ENCODE measurements at places on chromosomes 7 and 10.

GRCh38 chr10:79982362-79982800 lies 33.5 kb upstream of the SFTPD start:
- no peak for DNase-seq

DNA sequence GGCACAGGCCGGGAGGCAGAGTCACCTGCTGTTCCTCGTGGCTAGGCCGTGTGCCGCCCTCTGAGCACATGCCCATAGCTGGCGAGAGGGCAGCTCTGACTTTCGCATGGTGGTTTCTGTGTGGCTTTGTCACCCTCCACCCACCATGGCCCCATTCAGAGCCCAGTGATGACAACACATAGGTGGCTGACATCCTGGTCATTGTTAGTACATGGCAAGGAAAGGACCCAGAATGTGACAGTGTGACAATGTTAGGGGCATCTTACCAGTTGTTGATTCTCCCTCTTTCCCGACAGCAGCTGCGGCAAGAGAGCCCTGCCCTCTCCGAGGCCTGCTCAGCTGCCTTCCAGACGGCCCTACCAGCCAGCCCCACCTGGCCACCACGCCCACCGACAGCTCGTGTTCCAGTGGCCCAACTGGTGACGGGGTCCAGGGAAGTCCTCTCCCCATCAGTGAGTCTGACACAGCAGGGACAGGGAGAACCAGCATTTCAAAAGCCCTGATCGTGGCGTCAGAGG lies 52.2 kb downstream of the ZNF467 start:
- no peak for DNase-seq

GRCh38 chr10:12875100-12875499 lies 126.4 kb downstream of the CCDC3 start:
- no peak for DNase-seq

DNA sequence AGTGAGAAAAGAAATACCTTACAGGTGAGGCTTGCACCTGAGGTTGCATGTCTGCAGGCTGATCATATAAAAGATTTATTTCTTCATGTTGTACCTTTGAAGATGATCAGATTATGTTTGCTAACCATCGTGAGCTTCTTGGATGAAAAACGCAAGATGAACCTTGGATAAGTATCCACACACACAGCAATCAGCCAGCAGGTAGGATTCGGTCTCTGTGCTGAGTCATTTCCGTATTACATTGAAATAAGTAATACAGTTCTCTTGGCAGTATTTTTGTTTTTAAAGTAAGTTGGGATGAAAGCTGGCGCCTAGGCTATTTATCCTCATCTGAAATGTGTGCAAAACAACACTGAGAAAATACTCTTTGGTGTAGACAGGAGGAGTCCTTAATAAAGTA lies 109.0 kb upstream of the PRKCQ start:
- no peak for DNase-seq

- DNase-seq, result no peak
Measured at GRCh38 chr7:48097521-48098231, 8.6 kb downstream of the UPP1 start.

DNA sequence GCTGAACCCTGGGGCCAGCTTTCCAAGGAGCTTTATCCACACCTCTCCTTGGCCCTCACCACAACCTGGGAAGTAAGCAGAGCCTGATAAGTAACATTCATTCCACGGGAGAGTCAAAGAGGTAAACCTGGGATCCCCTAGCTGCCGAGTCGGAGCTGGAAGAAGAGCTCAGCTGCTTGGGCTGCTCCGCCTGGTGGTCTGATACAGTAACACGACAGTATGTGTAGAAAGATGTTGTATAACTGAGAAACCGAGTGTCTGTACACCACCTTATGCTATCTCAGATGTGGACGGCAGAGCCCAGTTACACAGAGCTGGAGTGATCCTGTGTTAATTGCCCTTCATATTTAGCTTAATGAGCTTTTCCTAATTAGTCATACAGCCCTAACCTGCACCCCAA lies 151.3 kb upstream of the KMT2E start:
- DNase-seq, result no peak

DNA sequence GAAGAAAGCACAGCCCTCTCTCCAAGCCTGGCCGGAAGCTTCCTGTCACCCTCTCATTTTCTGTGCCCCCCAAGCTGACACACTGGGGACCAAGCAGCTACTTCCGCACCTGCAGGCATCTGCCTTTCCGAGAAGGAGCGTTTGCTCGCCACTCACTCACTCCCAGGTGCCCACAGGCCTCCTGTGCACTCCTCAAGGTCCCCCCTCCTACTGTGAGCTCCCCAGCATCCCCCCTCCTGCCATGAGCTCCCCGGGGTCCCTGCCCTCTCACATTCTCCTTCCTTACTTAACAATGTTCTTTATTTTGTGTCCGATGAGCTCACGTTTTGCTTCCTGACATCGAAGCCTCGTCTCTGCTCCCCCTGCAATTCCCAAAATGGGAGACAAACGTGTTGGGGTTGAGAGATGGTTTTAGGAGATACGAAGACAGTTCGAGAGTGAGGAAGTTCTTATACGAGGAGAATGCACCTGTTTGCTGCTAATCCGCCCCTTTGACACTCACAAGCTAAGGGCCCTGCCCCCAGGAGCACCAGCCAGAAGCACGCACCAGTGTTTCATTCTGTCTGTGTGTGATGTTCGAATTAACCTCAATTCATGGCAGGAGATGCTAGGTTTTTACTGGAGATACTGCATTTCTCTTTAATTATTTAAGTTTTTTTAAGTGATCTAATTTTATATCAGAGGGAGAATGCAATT lies 70.2 kb downstream of the PDGFA start:
- no peak for DNase-seq

DNA sequence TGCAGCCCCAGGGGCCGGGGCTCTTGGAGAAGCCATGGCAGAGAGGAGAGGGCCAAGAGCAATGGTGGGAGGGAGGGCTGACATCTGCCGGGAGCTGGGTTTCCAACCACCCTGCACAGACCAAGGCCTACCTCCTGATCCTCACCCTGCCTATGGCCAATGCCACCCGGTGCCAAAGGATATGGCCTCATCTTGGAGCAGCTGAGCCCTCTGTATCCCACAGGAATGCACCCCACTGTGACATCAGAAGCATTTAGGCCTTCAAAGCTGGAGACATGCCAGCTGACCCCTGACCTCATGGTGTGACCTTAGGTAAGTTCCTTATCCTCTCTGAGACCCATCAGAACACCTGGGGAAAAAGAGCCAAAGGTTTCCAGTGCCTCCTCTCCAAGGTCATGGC lies 113.6 kb upstream of the ZMIZ1 start:
- DNase-seq, result no peak

GRCh38 chr7:91569728-91570457 lies 305.7 kb downstream of the FZD1 start:
- no peak for DNase-seq

DNA sequence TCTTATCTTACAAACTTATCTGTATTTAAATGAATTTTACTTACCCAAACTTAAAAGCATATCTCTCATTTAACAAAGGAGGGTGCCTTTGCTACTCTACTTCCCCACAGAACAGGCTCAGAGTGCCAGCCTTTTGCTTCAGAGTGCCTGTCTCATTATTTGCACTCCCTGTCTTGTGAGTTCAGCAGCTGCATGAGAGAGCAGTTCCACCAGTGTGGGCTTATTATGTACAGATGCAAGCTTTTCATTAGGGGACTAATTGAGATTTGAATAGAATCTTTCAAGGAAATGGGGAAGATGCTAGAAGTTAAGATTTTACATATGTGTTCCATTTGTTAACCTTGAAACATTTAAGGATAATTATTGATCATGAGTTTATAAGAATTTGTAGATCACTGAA lies 310.2 kb upstream of the LRRN3 start:
- DNase-seq, result no peak

Data from fibroblast of skin of left biceps (primary cell).